ENCODE measurements at places on chromosomes 7 and 10. TPM values are rescaled to one million over a fixed set of nuclear protein-coding genes. Genes with fewer than 3 reads are reported as not detected.

- no peak for DNase-seq
Observed at GRCh38 chr7:66187905-66188304, 17.2 kb upstream of the TPST1 start.

- no peak for DNase-seq
Observed at GRCh38 chr10:49187950-49188761, at the start of gene TMEM273. Gene TMEM273 (minus strand): TSS chr10:49188391. CDS start chr10:49188336, 55 bp downstream.

- DNase-seq, result no peak
Observed at GRCh38 chr7:52247518-52247917, 787.9 kb upstream of the POM121L12 start.

- DNase-seq, result no peak
Observed at GRCh38 chr10:86247588-86247987, 119.0 kb downstream of the GRID1 start.

DNA sequence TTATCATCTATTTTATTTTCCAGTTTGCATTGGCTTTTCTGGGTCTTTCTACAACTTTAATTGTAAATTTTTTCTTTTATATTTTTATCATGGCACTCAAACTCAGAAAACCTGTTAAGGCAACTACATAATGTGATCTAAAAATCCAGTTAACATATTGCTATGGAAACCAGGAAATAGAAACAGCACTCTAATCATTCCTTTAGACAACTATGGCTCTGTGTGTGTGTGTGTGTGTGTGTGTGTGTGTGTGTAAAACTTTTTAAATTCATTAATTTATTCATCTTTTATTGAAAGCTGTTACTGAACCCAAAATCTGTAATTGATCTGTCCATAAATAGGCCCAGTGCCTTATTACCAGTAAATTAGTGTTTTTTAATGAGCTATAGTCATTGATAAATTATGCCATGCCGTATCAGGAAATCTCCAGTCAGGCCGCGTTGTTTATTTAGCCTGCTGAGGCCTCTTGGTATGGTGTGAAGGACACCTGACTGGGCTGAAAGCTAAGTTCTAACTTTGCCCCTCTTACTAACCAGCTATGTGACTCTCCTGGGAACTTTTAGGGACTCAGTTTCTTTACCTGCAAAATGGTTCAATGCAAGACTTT lies 1.5 kb upstream of the MET start:
- DNase-seq, result no peak

DNA sequence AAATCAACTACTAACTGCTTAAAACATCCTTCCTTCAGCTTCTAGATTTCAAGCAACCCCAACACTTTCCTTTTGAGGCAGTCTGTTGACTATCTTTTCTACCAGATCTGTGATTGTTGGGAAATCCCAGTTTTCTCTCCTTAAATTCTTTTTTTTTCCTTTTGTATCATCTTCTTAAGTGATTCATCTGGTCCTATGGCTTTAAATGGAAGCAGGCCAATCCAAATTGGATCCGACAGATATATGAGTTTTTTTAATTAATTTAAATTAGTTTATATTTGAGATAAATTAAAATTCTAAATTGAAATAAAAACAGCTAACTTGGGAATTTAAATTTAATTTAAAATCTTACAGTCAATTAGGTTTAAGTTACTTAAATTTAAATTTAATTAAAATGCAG lies 151.2 kb upstream of the PCLO start:
- no peak for DNase-seq

SLC13A4 gene
- not detected for total RNA-seq

CLEC2L gene
- not detected for total RNA-seq

OR6V1 gene
- not detected for total RNA-seq
